ENCODE measurements at places on chromosomes 16 and 17. TPM values are rescaled to one million over a fixed set of nuclear protein-coding genes. Genes with fewer than 3 reads are reported as not detected.
A peak's percentile ranks its signal among the peaks of the same experiment; 100 is the strongest.

DNA sequence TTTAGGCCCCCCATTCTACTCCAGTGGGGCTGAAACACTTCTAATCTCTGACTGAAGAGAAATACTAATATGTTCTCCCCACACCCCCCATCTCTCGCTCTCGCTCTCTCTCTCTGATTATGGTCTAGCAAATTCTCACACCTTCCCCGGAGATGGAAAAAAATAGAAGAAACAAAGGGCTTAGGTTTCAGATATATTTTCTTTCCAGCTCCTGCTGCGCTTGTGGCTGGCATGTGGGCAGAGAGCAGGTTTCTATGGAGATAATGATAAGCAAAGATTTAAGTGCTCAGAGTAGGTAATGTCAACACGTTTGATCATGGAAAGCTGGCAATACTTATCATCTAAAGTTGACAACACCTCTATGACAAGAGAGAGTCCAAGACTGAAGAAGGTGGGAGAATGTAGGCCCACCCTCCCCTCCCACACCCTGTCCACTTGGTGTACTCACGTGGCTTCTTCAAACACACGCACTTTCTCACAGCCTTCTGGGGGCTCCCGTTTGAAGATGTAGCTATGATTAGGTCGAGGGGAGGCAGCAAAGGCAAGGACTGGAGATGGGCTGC lies 8.0 kb upstream of the SLC35B1 start:
- no peak for DNase-seq

GRCh38 chr17:60060474-60060873 lies 18.2 kb downstream of the HEATR6 start:
- no peak for DNase-seq

DNA sequence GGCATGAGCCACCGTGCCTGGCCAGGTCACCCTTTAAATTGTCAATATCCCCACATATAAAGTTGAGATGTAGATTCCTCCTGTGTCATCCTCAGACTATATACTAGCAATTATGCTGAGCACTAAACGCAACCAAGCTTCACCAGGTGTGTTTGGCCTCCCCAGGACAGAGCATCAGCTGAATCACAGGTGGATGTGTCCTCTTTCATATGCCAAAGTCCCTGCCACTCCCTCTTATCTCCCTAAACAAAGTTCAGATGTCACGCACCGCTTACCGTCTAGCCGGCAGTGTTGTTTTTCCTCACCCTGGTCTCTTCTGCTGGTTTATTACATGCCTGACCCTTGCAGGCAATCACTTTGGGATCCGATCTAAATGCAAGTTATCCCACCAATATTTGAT lies 43.8 kb upstream of the ARHGAP44 start:
- DNase-seq: no peak

GRCh38 chr17:35713069-35713728 lies 18.2 kb upstream of the RASL10B start:
- peak; percentile 90 for DNase-seq

Gene SYT17
- total RNA-seq: 7.7 TPM

DNA sequence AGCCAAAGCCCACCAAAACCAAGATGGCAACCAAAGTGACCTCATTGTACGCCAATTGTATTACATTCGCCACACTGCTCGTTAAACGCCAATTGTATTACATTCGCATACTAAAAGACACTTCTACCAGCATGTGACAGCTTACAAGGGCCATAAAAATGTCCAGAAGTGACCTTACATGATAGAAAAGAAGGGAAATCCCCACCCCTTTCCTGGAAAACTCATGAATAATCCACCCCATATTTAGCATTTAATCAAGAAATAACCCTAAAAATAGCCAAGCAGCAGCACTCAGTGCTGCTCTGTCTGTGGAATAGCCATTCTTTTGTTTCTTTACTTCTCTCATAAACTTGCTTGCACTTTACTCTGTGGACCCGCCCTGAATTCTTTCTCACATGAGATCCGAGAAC lies 25.7 kb downstream of the PSMD7 start:
- DNase-seq: no peak

Gene CLEC19A
- not detected for total RNA-seq

GRCh38 chr16:12646490-12647274 lies 157.0 kb downstream of the CPPED1 start:
- DNase-seq: peak; percentile 89

Gene SCNN1B
- total RNA-seq: 0.18 TPM

- DNase-seq: no peak
Observed at GRCh38 chr17:31517524-31517923, 126.0 kb downstream of the RAB11FIP4 start.

DNA sequence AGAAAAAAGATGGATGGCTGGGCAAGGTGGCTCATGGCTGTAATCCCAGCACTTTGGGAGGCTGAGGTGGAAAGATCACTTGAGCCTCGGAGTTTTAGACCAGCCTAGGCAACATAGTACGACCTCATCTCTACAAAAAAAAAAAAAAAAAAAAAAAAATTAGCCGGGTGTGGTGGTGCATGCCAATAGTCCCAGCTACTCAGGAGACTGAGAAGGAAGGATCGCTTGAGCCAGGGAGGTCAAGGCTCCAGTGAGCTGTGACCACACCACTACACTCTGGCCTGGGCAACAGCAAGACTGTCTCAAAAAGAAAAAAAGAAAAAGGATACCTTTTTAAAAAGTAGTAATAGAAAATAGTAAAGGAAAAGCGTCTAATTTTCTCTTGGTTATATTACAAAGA lies 20.7 kb downstream of the ZNF652 start:
- no peak for DNase-seq

DNA sequence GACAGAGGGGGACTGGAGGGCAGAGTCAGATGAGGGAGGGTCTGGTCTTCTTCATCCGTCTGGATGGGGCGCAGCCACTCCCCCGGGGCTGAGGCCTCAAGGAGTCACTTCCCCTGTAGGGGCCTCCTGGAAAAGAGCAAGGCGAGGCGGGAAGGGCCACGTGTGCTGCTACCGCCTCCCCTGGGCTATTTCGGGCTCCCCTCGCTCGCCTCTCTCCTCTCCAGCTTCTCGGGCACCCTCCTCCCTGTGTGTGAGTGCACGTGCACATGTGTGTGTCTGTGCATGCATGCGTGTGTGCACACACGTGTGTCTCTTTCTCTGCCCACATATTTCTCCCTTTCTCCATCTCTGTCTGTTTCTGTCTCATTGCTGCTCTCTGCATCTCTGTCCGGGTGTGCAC lies 10.1 kb downstream of the GSG1L start:
- no peak for DNase-seq

DNA sequence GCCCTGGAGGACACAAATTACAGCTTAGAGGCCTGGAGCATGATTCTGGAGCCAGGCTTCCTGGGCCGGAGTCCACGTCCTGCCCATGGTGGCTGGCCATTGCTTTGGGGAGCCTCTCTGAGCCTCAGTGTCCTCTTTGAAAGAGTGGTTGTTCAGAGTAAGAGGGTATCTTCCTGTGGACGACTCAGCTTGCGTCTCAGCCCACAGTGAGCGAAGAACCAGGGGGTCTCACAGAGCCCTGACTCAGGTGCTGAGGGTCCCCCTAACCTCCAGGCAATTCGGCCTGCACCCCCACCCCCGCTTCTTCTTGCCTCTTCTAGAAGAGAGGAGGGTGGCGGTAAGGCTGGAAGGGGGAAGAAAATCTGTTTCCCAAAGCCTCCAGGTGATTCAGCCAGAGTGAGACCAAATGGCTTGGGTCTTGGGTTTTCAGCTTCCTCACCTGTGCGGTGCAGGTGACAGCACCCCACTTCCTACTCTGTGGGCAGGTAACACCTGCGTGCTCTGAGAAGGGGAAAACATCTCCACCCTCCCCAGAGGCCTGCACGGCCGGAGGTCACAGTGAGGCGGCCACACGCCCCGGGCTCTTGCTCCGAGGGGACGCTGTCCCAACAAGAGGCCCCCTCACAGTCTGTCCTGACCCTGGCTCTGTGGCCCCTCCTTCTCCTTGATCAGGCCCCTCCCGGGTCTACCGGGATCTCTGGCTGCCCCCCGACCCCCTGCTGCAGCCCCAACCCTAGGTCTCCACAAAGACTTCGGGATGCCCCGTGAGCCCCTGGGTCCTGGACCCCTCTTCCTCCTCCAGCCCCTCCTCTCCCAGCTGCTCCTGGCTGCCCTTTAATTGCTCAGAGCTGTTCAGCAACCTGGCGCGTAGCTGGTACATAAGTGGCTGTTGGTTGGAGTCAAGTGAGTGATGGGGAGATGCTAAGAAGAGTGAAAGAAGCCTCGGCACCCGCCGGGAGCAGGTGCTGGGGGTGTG lies 119.2 kb downstream of the METRNL start:
- no peak for DNase-seq

DNA sequence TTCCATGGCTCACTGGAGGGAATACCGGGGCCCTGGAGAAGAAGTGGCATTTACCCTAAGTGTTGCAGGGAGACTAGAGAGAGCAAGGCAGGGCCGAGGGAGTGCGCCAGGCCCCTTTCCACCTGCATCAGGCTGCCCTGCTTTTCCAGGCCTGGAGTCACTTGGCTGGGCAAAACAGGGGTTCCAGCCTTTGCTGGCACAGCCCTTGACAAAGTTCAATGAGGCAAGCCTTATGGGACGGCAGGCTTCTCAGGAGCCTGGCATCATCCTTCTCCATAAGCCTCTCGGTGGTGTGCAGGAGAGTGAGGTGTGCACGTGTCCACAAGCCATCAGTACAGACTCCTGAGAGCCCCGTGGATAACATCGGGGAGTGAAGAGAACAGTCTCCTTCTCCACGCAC lies 27.1 kb downstream of the CACNA1G start:
- DNase-seq: no peak

GRCh38 chr17:28097901-28098300 lies 55.4 kb downstream of the NLK start:
- DNase-seq: no peak

GRCh38 chr17:81368161-81369022 lies 26.9 kb upstream of the BAHCC1 start:
- DNase-seq: no peak

DNA sequence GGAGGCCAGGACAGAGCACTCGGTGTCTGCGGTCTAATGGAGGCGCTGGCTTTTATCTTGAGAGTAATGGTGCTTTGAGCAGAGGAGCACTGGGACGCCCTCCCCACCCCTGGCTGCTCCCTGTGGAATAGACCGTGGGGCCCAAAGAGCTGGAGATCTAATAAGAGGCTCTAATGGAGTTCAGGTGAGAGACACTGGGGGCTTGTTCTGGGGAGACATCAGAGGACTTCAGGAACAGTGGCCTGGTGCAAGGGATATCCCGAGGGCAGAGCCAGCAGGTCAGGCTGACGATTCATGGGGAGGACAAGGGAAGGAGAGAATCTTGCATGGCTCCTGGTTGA lies 9.5 kb upstream of the KRT19 start:
- DNase-seq: no peak

Gene UTS2R
- total RNA-seq: not detected

DNA sequence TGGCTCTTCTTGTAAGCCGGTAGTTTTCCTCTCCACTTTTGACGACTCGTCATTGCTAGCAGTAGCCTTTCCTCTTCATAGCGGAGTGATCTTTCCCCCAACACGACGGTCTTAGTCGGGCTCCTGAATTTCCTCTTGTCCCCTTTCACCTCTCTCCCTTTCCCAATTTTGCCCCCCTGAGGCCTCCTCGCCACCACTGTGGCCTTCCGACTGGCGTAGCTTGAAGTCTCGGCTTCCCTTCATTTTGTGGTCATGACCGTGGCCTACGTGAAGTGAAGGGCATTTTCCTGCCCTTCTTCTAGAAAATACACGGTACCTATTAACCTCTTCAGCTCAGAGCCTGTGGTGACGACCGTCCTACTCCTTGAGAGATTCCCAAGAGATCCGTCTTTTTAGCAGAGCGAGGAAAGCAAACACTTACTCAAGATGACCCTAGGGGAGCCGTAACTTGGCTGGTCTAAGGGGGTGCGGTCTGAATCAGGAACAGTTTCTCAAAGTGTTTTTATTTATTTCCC lies 787 bp downstream of the PRKAR1A start:
- no peak for DNase-seq

Gene PPM1E
- 0.83 TPM for total RNA-seq

GRCh38 chr17:46053911-46054534 lies 55.0 kb downstream of the STH start:
- DNase-seq: no peak

- no peak for DNase-seq
Observed at GRCh38 chr16:86044241-86044671, 145.3 kb downstream of the IRF8 start.

Gene CCL7
- total RNA-seq: not detected

- DNase-seq: no peak
Observed at GRCh38 chr16:57979006-57979585, 8.2 kb upstream of the CNGB1 start.

DNA sequence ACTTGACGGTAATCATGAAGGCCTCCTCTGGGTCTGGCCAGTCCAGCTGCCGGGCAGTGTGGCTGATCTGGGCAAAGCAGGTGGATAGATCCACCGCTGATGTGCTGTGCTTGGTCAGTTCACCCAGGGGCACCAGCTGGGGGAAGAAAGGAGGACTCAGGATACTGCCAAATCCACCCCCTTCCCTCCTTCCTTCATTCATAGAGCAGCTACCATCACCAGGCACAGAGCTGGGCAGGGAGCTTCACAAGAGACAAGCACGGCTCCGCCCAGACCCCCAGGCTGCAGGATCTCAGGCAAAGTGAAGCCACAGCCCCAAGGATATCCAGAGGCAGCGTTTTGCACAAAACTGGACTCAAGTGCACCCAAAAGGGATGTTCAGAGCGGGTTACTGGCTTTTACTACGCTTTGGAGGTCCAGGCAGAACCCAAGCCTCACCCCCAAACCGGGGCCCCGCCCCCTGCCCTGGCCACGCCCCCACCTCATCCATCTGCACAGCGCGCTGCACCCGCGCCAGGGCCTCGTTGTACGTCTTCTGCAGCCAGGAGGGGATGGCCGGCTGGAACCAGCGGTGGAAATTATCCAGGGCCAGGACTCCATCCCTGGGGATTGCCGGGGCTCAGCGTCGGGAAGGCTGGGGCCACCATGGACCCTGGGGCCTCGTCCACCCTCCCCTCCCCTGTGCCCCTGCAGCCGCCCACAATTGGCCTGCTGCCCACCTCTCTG lies 9.1 kb downstream of the UNC13D start:
- DNase-seq: no peak

DNA sequence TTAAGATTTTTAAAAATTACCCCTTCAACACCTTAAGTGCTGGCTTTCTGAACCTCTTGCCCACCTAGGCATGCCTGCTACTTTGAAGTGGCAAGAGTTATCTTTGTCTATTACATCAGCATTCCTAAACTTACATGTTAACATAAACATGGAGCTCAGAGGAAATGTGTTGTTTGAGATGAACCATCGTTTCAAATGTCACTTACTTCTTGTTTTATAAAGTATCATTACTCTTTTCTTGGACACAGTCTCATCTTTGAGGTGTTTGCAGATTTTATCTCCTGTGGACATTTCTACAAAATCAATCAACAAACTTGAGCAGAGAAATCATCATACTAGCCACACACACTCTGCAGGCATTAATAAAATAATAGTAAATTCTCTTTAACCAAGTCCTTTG lies 184.9 kb downstream of the WWOX start:
- no peak for DNase-seq

Gene PDE6G
- total RNA-seq: 0.40 TPM

- no peak for DNase-seq
Observed at GRCh38 chr16:10744370-10745030, 858 bp downstream of the NUBP1 start.

DNA sequence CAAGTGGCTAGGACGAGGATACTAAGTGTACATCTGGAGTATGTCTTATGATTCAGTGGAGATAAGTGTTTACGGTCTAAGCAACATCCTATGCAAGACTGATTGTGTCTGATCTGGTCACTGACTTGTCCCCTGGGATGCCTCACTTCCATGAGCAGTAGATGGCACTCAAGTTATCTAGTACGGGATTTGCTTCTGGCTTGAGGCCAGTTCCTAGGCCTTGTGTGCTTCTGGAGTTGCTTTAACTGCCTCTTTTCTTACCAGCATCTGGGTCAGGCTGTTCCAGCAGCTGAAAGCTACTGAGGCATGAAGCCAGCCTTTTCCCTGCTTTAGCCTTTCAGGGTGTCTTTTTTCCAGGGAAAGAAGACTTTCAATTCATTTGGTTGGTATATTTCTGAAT lies 23.0 kb downstream of the SUPT6H start:
- no peak for DNase-seq
